ENCODE measurements at places on chromosomes 6 and 20. TPM values are rescaled to one million over a fixed set of nuclear protein-coding genes. Genes with fewer than 3 reads are reported as not detected.

The MEP1A gene
- not detected for total RNA-seq

The SLC22A16 gene
- total RNA-seq: 0.92 TPM

The CHMP4B gene
- total RNA-seq: 119 TPM

The PTCHD4 gene
- 0.29 TPM for total RNA-seq

The PCMTD2 gene
- total RNA-seq: 57.4 TPM

The LPA gene
- total RNA-seq: not detected

The ULBP3 gene
- total RNA-seq: 4.6 TPM

The RAB44 gene
- not detected for total RNA-seq

The EBF4 gene
- 69.2 TPM for total RNA-seq

The EYA2 gene
- total RNA-seq: 2.6 TPM

The LRRC1 gene
- 2.9 TPM for total RNA-seq

The TREML4 gene
- total RNA-seq: not detected

The SLC22A2 gene
- total RNA-seq: not detected

The BCLAF1 gene
- total RNA-seq: 172 TPM

The ELOVL2 gene
- not detected for total RNA-seq

The ASIP gene
- total RNA-seq: not detected

The SLC22A1 gene
- 36.2 TPM for total RNA-seq
